ENCODE measurements at places on chromosomes 6 and 20. TPM values are rescaled to one million over a fixed set of nuclear protein-coding genes. Genes with fewer than 3 reads are reported as not detected.

- H3K27ac ChIP-seq: no peak overlapping the region
- no peaks in the 10 kb centered on the region for H3K27me3 ChIP-seq
- no peak for DNase-seq
- H3K36me3 ChIP-seq: no peaks in the 10 kb centered on the region
These were observed 42.2 kb upstream of the SPTLC3 start for GRCh38 chr20:12966468-12967085.

- no peak for DNase-seq
- no peaks in the 10 kb centered on the region for H3K4me1 ChIP-seq
- H3K27ac ChIP-seq: no peak overlapping the region
- no peaks in the 10 kb centered on the region for H3K27me3 ChIP-seq
- H3K4me3 ChIP-seq: no peak overlapping the region
These were observed 57.0 kb downstream of the MAP1LC3A start for GRCh38 chr20:34615477-34615876.

- peak; percentile 59 for DNase-seq
- no peaks in the 10 kb centered on the region for H3K27me3 ChIP-seq
- H3K4me3 ChIP-seq: no peak overlapping the region
- H3K36me3 ChIP-seq: no peaks in the 10 kb centered on the region
- no peak overlapping the region for H3K27ac ChIP-seq
These were observed 6.5 kb upstream of the SLC24A3 start for GRCh38 chr20:19205981-19206396.

DNA sequence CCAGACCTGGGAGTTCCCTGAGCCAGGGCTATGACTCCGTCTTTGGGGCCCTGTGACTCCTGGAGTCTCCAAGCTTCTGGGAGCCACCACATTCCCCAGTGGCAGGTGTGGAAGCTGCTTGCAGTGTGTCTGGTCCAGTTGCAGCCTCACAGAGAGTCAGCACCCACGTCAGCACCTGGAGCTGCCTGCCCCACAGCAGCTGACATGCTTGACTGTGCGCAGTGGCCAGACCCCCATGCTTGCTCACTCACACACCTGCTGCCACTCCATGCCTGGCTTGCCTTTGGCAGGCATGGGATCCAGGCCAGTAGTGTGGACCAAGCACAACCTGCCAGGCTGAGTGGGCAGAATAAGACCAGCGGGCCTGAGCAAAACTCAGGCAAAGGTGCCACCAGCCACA lies 31.0 kb upstream of the ASIP start:
- DNase-seq: no peak
- H3K4me1 ChIP-seq: no peaks in the 10 kb centered on the region
- no peak overlapping the region for H3K27ac ChIP-seq

DNA sequence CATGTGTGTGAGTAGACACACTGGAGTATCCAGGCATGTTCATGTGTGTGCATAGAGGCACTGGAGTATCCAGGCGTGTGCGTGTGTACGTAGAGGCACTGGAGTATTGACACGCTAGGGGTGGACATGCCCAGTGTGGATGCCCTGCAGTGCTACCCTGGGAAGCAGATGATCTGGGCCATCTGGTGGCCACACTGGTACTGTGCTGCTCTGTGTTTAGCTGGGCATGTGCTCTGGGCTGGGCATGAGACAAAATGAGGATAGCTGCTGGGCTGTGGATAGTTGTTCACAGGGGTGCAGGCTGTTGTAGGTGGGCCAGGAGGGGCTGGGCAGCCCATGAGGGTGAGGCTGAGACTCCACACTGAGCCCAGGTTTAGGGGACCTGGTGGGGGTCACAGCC lies 24.0 kb upstream of the NPBWR2 start:
- no peak overlapping the region for H3K4me3 ChIP-seq
- no peak overlapping the region for H3K27ac ChIP-seq
- no peak for DNase-seq
- H3K36me3 ChIP-seq: no peaks in the 10 kb centered on the region
- H3K27me3 ChIP-seq: peaks cover 13% of the 10 kb centered on the region

Gene SMLR1
- total RNA-seq: not detected

DNA sequence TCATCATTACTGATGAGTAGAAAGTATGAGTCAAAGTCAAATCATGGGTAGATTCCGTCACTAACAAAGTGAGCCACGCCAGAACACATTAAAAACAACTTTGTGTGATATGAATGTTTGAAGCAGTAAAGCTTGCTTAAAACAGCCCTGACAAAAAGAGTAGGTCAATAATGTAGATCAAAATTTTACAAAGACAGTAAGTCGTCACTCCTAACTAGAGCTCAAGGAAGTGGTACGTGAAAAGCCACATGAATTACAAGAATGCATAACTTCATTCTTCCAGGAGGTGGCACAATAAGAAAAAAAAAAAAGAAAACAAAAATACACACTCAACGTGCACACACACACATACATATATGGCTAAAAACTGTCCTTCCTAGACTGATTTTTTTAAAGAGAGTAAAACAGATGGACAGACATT lies 69.9 kb downstream of the HACE1 start:
- no peaks in the 10 kb centered on the region for H3K36me3 ChIP-seq
- no peak overlapping the region for H3K4me3 ChIP-seq
- H3K27ac ChIP-seq: no peak overlapping the region
- H3K27me3 ChIP-seq: no peaks in the 10 kb centered on the region

DNA sequence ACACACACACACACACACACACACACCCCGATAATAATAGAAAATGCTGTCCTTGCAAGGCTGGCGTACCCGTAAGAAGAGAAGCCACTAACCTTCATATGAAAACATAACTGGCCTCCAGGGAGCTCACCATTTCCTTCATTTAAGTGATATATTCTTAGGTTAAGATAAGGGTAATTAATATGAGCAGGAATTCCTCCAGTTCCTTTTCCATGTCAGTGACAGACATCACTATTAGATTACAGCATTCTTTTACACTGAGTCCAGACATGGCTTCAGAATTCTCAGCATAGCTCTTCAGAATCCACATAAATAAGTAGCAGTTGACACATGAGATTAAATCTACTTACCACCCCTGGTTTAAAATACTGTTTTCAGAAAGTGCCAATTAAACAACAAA lies 121.9 kb downstream of the SIM1 start:
- H3K27ac ChIP-seq: no peak overlapping the region
- no peak for DNase-seq
- H3K4me3 ChIP-seq: no peak overlapping the region
- no peaks in the 10 kb centered on the region for H3K4me1 ChIP-seq
- no peaks in the 10 kb centered on the region for H3K27me3 ChIP-seq

Gene RNF217
- total RNA-seq: 41.0 TPM

Gene EYS
- not detected for total RNA-seq

DNA sequence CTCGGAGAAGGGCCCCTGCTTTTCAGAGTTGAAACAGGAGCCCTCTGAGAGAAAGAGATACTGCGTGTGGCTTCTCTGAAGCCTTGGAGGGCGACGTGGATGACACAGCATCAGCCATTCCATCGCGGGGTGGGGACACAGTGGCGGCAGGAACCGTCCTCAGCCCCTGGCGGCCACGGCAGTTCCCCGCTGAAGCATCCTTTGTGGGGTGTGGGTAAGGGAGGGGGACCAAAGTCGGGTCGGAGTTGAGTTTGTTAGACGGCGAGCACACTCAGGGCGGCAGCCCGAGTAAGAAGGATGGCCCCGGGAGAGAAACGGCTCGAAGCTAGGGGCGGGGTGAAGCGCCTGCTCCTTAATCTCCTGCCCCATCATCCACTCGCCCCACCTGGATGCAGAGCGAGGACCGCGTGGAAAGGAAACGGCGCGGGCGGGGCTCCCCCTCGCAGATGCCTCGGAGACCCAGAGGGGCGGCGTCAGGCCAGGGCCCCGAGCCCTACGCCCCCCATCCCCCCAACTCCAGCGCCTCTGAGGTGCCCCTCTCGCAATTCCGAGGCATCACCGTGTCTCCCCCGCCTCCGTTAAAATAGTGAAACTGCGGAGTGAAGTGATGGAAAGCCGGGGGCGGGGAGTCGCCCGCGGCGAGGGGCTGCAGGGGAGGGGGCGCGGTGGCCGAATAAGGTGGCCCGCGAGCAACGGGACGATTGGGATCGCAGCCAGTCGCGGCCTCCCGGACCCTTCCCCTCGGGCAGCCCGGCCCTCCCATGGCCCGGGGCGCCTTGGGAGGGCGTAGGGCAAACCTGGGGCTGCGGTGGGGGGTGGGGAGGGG lies 796 bp upstream of the RREB1 start:
- no peaks in the 10 kb centered on the region for H3K27me3 ChIP-seq
- H3K4me1 ChIP-seq: no peaks in the 10 kb centered on the region
- peak overlapping the region; percentile 94 for H3K27ac ChIP-seq
- H3K4me3 ChIP-seq: peak overlapping the region; percentile 84
- no peak for DNase-seq
- H3K36me3 ChIP-seq: no peaks in the 10 kb centered on the region

Measured in breast epithelium (tissue), 4 donors.